Activated naive CD4-positive, alpha-beta T cell (primary cell): ENCODE measurements at places on chromosomes 2 and 18.

DNA sequence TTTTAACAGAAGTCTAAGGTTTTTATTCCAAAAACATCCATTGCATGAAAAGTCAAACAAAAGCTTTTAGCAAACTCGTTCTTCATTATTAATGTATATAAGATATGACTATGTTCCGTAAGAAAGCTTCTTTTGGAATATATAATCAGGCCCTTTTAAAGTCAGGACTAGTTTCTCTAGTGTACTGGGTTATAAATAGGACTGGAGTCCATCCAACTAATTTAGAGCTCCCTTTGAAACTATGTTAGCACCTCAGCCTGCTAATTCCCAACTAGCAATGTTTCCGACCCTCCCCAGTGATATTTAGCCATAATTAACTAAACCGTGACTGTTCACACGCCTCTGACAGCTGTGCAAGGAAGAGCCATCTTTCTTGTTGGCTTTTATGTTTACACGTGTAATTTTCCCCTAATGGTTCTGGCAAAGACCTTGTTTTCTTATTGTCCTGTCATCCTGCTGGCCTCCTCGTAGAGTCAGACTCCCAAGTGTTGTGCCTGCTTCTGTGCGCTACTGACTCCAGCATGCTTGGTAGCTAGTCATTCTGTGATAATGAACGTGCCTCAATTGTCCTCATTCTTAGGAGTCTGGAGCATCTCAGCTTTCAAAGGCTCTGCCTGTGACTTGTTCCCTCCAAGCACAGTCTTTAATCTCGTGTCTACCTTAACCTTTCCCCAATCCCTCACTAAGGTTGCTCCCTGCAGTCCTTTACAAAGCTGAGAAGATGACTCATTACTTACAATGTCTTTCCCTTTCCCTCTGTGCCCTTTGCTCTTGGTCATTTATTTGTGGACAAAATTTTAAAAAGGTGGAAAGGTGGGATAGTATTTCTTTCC is 172.2 kb upstream of the RASGRP3 start:
- DNase-seq = no peak

- no peak for DNase-seq
Observed at GRCh38 chr2:196640031-196640548, 575 bp downstream of the CCDC150 start.

DNA sequence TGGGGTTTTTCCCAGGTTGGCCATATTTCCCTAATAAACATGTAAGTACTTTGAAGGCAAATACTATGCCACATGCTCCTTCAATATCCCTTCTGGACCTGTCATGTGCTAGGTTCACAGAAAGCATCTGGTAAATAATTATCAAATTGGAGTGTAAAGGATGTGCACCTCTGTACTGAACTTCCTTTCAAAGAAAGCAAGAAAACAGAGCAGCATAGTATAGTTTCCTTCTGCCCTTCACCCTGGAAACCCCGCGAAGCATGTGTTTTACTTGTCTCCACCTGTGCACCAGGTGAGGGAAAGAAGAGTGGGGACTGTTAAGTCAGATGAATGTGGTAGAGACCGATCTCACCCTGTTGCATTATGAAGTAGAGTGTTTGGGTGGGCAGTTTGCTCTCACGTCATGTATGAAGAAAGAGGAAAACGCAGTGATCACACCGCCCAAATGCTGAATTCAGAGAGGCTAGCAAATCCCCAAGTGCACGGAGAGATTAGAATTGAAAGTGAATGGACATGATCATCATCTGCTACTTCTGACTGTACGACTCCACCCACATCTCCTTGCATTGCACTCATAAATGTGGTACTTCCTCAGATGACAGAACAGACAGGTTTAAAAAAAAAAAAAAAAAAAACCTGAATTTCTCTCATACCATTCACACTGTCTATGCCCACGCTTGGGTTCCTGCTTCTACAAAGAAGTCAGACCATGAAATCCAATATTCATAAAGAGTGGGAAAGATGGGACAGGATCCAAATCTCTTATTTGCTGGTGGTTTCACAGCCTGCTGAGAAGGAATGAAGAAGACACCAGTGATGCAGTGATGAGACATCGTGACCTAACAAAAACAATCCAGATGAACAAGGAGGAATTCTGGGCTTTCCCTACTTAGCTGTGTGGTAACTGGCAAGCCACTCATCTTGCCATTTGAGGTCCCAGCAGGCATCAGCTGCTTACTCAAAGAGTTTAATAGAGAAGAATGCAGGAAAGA is 448.6 kb downstream of the BCL11A start:
- no peak for DNase-seq

DNA sequence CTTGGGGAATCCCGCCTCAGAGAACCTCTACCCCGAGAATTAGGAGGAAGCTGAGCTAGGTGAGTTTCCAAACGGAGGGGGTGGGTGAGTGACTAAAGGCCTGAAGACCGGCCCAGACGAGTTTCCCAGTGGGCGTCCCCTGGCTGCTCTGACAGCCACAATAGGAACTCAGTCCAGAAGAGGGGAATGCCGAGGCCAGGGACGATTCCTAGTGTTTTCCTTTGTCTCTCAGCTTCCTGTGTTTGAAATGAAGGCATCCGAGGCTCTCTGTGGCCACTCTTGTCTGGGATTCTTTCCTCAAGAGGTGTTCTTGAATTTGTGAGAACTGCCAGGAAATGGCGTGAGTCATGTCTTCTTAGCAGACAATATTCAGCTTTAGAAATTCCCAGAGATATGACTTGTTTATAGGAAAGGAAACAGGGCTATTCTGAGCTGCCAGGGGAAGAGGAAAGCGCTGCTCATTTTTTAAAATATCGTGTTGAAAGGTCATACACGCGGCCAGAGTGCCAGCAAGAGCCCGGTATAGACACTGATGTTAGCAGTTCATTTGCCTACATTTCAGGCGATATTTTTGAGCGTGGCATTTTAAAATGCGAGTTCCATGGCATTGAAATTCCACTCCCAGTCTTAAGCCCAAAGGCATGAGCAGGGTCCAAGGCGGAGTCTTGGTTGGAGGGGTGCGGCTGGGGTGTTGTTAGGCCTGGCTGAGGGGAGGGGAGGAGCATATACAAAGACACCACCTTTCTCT is 169.1 kb upstream of the KLF7 start:
- no peak for DNase-seq

DNA sequence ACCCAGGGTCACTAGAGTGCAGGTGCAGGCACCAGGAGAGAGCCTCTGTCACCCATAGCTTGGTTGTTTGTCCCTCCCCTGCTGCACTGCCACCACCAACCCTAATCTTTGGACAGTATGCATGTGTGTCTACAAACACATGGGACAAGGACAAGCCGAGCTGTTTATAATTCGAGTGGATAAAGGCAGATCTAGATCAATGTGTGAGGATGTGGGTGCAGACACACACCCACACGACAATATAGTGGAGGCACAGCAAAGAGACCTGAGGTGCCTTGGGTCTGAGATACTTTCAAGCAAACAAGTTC is 199.2 kb downstream of the TNS1 start:
- DNase-seq = no peak

DNA sequence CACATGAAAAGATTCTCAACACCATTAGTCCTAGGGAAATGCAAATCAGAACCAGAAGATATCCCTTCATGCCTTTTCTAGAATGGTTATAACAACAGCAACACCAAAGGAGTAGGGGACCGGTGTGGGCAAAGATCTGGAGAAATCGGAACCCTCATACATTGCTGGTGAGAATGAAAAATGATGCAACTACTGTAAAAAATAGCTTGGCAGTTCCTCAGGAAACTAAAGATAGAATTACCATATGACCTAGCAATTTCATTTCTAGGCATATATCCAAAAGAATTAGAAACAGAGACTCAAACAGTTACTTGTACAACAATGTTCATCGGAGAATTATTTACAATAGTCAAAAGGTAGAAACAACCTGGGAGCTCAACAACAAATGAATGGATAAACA is 29.2 kb upstream of the CDH7 start:
- no peak for DNase-seq

GRCh38 chr2:236173036-236173728 is 5.0 kb upstream of the GBX2 start:
- DNase-seq = no peak

- no peak for DNase-seq
Observed at GRCh38 chr18:25239581-25240419, 112.2 kb downstream of the ZNF521 start.

DNA sequence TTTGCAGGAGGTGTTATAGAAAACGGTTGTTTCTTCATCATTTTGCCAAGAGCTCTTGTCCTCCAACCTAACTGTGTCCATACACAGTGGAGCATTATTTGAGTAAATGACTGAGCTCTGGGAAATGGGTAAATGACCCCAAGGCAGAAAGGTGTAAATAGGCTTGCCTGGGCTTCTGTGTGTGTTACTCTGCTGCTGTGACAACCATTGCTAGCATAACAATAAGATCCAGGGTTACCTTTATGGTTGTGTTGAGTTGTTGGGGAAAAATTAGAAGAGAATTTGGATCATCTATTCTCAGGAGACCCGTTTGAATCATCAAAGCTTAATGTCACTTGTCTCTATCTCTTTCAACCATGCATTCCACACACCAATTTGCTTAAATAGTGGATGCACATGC is 672.7 kb downstream of the DPP10 start:
- DNase-seq = no peak

GRCh38 chr2:230779126-230779525 is 66.5 kb downstream of the CAB39 start:
- no peak for DNase-seq

GRCh38 chr18:44128365-44128764 is 552.3 kb upstream of the SETBP1 start:
- DNase-seq = no peak

DNA sequence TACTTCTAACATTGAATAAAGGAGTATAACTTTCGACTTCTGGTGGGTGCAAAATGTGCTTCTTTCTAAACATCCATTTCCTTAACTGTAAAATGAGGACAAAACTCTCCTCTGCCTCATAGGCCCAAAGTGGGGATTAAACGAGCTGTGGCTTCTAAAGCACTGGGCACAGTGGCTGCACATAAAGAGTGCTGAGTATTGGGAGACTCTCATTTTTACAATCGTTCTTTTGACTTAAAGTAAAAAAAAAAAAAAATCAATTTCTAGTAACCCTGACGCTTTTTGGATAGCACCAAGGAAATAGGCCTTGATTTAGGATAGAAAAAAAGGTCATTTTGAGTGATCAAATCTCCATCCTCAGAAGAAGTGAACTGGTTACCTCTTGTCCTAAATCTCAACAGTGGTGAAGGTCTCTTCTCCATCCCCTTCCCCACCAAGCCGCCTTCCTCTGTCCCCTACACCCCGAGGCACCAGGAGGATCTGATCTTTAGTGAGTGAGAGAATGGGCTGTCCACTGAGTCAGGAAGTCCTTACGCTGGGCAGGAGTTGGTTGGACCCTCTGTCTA is 161.6 kb downstream of the DDX1 start:
- no peak for DNase-seq

GRCh38 chr2:238330391-238330790 is 10.1 kb downstream of the TRAF3IP1 start:
- DNase-seq = no peak

GRCh38 chr2:232502911-232503808 is 15.5 kb upstream of the ECEL1 start:
- DNase-seq = no peak

GRCh38 chr2:167653131-167653530 is 594.3 kb downstream of the STK39 start:
- DNase-seq = no peak

DNA sequence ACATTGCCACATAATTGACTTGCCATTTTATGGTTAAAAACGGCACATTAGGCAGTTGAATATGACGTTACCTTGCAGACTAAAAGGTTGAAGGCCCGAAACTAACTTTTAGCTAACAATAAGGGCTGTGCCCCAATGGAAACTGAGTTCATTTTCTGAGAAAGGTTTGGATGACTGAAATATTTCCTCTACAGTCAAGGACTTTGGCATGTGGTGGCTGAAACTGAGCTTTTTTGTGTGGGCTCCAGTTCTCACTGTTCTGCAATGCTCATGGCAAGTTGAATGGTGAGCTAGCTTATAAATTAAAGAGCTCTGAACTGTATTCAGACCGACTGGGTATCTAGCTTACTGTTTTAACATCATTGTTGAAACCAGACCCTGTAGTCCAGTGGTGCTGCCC is 23.8 kb upstream of the TXNDC2 start:
- DNase-seq = no peak

DNA sequence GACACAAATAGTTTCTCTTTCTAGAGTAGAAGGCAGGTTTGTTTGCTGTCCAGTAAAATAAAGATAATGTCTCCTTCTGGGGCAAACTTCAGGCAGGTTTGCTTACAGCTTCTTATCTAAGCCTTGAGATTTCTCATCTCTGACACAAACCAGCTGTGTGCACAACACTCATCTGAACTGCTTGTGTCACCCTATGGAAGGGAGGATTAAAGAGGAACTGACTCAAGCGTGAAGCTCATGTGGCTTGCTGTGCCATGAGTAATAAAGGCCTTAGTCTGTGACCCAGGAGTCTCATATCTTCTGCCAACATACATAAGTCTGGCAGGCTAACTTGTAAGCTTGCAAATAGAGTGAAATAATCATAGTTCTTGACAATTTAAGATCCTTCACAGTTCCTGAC is 24.2 kb upstream of the CPO start:
- no peak for DNase-seq

- no peak for DNase-seq
Observed at GRCh38 chr2:204753841-204754240, 208.6 kb downstream of the PARD3B start.

GRCh38 chr2:172808156-172808555 is 72.5 kb downstream of the RAPGEF4 start:
- DNase-seq = no peak

DNA sequence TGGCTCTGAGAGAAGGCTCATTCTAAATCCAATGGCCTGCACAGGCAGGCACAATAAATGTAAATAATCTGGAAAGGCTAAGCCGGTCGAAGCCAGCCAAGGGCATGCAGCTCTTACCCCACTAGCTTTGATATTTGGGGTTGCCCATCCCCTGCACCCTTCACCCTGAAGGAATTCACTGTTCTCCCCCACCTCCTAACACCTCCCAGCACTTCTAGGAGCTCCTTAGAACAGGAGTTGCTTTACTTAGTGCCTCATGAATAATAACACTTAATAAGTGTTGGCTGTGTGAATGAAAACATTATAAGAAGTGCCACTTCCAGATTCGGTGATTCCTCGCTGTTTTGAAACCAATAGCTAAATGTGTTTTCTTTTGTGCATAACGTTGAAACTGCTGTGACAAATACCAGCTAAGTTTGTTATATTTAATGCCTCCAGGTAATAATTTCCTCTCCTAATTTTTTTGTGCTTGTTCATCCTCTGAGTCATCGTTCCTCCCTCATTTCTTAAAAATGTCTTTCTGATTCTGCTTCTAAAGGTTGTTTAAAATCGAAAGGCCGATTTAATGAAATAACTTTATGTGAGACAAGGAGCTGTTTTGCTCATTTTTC is 458.8 kb downstream of the METTL4 start:
- DNase-seq = no peak

- no peak for DNase-seq
Observed at GRCh38 chr18:66136039-66136438, 385.2 kb downstream of the CDH7 start.

DNA sequence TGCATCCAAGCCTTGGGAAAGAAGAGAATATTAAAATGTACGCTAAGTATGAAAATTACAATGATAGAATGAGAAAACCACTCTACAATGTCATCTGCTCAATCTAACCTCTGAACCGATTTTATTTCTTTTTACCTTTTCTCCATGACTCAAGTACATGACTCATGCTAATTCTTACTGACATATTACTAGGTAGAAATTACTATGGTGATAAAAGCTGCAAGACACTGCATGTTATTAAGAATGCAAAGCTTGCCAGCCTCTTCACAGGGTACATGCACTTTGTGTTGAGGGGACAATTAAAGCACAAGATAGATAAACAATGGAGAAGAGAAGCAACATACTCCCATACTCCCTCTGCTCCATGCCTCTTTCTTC is 20.7 kb downstream of the SFT2D3 start:
- no peak for DNase-seq
